ENCODE measurements at places on chromosomes 3 and 15.

- DNase-seq = no peak
Observed at GRCh38 chr15:62248277-62248984, 83.3 kb upstream of the C2CD4B start.

DNA sequence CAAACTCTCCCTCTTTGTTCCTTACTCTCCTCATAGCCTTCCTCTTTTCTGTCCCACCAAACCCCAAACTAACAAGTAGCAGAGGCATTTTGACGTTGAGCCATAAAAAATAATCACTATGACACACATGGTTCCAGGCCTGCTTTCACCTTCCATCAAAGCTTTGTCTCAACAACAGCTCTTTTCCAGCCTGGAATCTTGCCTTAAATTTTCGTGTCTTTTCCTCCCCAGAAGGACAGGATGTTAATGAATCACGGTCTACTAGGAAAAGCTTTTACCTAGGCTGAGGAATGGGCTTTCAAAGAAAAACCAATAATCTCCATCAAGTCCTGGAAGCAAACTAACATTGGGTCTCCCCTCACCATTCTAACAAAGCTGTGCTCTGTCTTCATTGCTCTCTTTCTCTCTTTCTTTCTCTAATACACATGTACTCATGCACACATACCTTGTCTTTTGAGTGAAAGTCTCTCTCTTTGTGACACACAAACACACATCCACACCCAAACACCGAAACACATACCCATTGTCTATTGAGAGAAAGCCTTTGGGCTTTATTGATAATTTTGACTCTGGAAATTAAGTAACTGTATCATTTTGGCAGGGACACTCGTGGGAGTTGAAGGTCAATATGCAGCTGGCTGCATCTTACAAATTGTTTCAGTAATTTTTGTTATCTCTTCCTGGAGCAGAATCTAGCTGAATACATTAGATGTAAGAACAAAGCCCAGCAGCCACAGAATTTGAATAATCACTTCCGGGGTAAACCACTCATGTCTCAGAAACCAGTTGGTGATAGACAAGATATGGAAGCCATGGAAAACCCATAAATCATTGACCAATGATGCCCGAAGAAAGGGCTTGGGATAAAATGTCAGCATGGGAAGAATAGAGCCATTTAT, 107.4 kb upstream of the SLC4A7 start:
- no peak for DNase-seq

DNA sequence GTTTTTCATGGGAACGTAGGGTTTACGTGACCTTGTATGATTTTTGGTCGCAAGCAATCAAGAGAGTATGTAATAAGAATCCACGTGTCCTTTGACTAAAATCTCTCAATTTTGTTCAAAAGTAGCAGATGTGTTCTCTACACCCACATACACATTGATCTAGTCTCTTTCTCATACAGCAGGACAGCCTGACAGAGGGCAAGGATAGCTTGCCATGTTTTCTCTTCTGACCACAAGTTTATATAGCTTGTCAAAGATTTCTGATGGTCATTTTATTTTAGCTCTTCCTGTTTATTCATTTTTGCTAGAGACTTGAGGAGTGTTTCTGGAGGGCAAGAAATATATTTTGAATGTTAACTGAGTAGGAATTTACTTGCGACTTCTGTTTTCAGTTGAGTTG, 570.2 kb upstream of the ALCAM start:
- DNase-seq = no peak

GRCh38 chr15:66188464-66188863, 65.1 kb downstream of the MEGF11 start:
- DNase-seq = no peak

DNA sequence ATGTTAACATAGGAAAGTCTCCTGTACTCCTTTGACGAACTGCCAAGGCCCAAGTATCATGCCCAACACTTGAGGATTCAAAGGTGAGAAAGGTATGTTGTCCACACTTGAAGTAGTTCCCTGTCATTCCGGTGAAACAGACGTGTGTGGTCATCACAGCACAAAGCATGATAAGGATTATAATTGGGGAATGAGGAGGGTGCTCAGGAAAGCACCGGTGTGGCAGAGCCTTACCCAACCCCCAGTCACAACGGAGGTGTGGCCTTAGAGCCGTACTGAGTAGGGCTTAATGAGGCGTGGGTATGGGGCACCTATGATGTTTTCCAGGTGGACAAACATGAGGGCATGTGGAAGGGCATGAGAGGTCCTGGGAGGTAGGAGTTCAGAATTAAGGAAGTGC, 203.0 kb upstream of the NR2E3 start:
- DNase-seq = no peak

DNA sequence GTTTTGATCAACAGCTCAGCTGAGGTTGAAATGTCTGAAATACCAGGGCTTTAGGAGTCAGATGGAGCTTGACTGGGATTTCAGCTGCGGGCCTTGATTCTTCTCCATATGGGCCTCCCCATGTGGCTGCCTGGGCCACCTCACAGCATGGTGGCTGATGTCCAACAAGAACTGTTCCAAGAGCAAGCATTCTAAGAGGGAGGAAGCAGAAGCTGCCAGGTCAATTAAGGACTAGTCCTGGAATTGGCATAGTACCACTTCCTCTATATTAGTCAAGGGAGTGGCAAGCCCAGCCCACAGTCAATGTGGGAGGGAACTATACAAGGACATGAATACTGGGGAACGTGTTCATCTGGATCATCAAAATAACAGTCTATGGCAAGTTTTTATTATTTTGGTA, 181.7 kb upstream of the ANKRD28 start:
- no peak for DNase-seq

DNA sequence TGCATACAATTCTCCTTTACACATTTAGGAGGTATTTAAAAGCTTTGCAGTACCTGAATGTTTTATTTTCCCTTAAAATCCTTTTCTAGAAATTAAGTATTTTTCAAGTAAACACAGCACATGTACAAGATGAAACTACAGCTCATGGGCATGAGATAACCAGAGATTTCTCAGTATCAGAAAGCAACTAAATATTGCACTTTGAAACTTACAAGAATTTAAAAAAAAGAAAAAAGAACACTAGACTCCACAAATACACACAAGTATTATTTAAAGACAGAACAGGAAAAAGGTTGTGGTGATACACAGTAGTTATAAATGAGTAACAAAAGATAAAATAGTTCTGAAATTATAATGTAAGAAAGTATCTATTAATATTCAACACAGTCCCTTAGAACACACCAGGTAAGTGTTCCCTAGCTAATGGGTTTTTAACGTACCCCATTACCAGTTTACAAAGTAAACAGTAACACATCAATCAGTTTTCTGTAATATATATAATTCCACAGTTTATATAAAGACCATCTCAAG, 35.3 kb downstream of the SLTM start:
- DNase-seq = no peak

DNA sequence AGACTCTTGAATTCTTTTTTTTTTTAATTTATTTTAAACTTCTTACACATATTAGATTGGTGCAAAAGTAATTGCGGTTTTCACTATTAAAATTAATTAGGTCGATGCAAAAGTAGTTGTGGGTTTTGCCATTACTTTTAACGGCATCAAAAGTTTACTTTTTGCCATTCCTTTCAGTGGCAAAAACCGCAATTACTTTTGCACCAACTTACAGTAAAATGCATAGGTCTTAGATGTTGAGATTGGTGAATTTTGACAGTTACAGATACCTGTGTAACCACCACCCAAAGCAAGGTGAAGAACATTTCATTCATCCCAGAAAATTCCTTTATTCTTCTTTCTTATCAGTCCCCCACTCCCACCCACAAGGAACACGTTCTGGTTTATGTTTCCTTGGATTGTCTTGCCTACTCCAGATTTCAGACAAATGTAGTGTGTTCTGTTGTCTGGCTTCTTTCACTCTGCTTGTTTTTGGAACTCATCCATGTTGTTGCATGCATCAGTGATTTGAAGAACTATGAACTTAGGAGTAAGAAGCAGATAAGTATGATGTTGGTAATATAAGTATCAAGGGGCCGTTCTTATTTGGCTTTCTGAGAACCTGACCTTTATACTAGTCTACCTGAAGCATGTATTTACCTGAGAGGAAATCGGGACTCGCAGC, 198.4 kb upstream of the UBE2E1 start:
- DNase-seq = no peak

GRCh38 chr15:54915380-54915779, 281.4 kb downstream of the RSL24D1 start:
- no peak for DNase-seq

- no peak for DNase-seq
Observed at GRCh38 chr15:81161851-81162250, 27.8 kb downstream of the CFAP161 start.

- DNase-seq = no peak
Observed at GRCh38 chr15:52657338-52657737, 21.9 kb downstream of the ATOSA start.

- no peak for DNase-seq
Observed at GRCh38 chr3:81823086-81823485, 61.6 kb upstream of the GBE1 start.

- no peak for DNase-seq
Observed at GRCh38 chr3:74420538-74421124, 193.8 kb downstream of the CNTN3 start.

- no peak for DNase-seq
Observed at GRCh38 chr3:43953814-43954692, 263.3 kb downstream of the ABHD5 start.

DNA sequence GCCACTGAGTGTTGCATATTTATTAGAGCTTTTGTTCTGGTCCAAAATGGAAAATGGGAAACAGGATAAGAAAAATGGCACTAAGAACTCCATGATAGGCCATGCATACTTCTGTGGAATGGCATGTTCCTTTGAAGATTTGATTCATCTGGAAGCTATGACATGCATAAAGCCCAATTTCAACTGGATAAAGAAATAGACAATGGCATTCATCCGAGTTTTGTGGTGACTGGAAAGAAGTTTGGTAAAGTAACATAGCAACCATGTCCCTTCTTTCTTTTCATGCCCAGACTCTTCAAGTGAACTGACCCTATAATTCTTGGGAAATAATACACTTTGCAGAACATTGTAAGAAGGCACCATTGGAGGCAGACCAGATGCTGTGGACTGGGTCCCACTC, 368.4 kb upstream of the IL12A start:
- DNase-seq = no peak

DNA sequence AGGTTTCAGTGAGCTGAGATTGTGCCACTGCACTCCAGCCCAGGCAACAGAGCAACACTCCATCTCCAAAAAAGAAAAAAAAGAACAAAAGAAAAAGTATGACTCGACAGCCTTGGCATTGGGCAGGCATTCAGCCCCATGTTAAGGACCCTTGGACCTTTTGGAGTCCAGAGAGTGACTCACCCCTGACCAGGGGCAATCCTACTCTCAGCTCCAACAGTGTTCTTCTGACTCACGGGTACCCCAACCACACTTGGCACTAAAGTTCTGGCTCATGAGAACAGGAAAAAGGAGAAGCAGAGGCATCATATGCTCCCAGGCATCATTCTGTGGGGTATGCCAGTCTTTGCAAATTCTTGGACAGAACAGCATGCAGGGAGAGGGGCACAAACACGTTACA, 252.4 kb upstream of the HES1 start:
- DNase-seq = no peak

GRCh38 chr3:30581982-30582381, 24.4 kb upstream of the TGFBR2 start:
- no peak for DNase-seq

DNA sequence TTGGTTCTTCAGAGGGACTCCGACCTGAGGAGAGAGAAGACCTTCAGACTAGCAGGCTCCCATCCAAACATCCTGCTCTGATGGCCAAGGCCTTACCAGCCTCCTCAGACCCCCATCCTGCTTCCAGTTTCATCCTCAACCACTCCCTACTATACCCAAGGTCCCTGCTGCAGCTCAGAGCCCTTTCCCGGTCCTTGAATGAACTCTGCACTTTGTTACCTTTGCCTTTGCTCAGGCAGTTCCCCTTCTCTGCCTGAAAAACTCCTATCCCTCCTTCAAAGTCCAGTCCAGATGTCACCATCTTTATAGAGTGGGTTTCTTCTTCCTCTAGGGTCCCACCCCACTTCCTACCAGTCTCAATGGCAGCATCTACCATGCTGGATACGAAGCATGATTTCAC, 13.1 kb downstream of the EFCAB12 start:
- no peak for DNase-seq

- DNase-seq = no peak
Observed at GRCh38 chr15:74010929-74011540, 16.5 kb downstream of the PML start.

DNA sequence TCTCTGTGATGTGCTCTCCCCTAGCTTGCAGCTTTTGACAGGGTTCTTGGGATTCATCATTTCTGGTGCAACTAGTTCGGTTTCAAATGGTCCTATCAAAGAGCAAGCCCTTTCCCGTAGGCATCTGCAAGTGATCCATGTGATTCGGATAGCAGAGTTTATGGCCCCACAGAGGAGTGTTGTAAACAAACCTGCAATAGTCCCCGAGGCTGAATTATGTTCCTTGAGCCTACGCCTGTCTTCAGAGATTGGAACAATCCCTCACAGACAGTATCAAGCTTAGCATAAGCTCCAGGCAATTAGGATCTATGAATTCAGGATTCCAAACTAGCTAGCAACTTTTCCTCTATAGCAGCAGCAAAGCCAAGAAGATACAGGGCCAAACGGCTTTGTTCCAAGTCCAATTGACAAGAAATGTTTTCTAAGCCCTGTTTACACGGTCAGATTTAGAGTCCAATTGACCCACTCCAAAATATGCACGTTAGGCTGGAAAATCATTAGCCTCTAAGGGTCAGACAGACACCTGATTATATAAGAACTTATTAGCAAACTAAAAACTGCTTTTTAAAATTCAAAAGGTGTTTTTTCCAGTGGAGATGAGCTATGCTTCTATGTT, 24.8 kb downstream of the LNP1 start:
- DNase-seq = no peak

GRCh38 chr15:92797168-92798052, 102.7 kb upstream of the CHD2 start:
- no peak for DNase-seq

DNA sequence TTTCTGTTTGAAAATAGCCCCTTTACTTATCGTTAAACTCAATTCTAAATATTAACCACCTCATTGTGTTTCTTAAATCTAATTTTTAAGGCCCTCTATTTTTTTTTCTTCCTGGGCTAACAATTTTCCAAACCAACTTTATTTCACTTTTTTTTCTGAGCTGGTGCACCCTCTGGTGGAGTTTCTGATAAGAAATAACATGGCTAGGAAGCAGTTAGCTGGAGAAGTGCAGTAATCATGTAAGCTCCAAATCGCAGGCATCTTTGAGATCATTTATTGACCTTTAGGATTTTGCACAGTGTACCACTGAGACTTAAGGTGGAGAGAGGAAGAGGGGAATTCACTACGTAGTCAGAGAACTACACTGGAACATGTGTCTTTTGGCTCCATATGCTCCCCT, 6.4 kb downstream of the TMEM207 start:
- no peak for DNase-seq

DNA sequence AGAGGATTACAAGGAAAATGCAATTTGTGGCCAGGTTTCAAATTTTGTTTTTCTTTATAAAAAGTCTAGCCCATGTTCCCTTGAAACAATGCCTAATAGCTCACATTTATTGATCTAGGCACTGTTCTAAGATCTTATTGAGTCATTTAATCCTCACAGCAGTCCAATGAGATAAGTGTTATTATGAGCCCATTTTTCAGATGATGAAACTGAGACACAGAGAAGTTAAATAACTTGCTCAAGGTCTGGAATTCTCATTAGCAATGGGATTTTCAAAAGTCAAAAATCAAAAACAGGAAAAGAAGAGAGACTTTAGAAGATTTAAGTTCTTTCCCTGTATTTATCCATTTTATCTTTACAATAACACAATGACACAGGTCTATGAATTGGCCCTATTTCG, 90.0 kb upstream of the COL6A5 start:
- no peak for DNase-seq

GRCh38 chr15:89116404-89116803, 28.1 kb downstream of the ABHD2 start:
- DNase-seq = no peak

- DNase-seq = no peak
Observed at GRCh38 chr3:138458774-138459499, 24.5 kb downstream of the ESYT3 start.
